Tibial nerve (tissue), 4 donors: ENCODE measurements at places on chromosomes 5 and 9. TPM values are rescaled to one million over a fixed set of nuclear protein-coding genes. Genes with fewer than 3 reads are reported as not detected.

The ZFYVE16 gene
- total RNA-seq: 39.3 TPM

The GLDC gene
- total RNA-seq: 20.9 TPM

DNA sequence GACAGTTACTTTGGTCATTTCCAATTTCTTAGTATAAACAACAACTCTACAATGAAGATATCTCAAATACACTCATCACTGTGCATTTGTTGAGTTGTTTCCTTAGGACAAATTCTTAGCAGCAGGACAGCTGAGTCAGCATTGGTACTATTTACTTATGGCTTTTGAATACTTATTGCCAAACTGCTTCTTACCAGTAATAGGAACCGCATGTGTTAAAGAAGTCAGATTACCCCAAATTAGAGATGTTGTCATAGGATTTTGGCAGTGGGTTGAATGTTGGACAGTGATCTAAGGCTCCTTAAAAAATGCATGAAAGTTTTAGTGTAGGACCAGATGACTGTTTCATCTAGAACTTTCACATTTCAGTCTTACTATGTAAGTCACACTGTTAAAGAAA lies 280.1 kb upstream of the DMRT1 start:
- no peak for DNase-seq

- DNase-seq: peak; percentile 18
Measured at GRCh38 chr9:69554945-69555344, 117.2 kb downstream of the APBA1 start.

DNA sequence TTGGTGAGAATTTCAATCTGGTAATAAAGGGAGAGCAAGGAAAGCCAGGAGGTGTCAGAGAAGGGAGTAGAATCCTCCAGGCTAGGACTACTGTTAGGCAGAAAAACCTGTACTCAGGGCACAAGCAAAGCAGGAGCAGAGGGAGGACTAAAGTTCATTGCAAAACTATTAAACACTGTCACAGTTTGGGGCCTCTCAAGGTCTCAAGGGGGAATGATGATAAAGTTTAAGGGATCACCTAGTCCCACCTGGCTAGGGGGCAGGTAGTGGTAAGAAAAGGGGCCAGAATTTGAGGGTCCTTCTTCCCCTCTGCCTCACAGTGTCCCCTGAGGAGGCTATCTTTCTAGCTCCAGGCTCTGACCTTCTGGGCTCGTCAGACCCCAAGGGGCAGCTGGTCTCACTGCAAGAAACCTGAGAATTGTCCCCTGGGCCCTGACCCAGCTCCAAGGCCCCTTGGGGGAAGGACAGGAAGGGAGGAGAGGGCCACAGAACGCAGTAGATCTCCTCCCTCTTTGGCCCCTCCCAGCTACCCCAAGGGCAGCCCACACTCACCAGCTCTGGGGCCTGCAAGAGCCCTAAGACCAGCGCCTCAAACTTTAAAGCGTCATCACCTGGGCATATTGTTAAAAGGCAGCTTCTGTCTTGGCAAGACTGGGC lies 974 bp downstream of the CCDC69 start:
- DNase-seq: no peak

- no peak for DNase-seq
Measured at GRCh38 chr5:128405159-128405558, 132.9 kb downstream of the FBN2 start.

DNA sequence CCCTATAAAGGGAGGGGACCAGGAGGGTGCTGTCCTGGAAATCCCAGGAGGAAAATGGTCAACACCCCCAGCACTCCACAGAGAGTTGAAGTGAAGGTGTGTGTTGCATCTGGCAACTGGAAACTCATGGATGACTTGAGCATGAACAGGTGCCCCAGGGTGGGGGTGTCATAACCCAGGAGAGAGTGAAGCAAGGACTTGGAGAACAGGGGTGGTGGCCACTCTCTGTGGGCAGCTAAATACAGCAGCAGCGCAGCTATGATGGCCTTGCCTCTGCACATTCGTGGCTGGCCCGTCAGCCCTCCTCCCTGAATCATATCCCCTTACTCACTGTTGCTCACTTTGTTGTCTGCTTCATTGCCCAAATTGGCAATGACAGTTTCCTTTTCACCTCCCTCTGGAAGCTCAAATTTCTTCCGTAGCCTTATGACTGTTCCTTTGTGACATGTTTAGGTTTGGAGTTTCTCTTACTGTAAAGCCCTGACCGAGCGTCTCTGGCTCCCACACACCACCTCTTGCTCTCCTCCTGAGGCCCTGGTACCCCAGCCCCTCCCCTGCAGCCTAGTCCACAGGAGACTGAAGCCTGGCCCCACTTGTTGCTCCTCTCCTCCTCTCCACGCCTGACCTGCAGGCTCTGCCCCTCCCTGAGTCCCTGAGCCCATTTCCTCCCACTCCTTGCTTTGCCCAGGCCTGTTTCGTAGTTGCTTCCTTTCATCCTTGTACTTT lies 185.8 kb downstream of the CD180 start:
- DNase-seq: no peak

DNA sequence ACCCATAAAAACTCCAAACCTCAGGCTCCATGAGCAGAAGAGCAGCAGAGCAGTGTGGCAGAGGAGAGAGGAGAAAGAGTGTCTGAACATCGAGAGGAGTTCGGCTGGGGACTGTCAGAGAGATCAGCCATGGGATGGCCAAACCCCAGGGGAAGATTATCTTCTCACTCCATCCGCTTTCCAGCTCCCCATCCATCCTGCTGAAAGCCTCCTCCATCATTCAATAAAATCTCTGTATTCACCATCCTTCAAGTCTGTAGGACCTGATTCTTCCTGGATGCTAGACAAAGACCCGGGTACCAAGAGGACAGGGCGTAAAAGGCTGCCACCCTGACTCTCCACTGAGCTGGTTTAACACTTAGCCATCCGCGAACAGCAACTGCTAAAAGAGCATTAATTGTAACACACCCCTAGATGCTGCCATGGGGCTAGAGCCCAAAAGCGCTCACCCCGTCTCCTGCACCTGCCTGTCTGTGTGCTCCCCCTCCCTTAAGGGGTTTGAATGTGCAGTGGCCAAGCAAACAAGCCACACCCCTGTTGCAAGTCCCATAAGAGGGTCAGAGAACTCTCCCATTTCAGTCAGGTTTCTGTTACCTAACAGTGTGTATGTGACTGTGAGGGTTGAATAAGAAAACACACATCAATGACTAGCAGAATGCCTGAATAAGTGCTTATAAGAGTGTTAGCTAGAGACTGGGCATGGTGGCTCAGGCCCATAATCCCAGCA lies 13.9 kb upstream of the SELENOP start:
- DNase-seq: no peak

GRCh38 chr9:116632990-116633838 lies 53.9 kb upstream of the TRIM32 start:
- no peak for DNase-seq

DNA sequence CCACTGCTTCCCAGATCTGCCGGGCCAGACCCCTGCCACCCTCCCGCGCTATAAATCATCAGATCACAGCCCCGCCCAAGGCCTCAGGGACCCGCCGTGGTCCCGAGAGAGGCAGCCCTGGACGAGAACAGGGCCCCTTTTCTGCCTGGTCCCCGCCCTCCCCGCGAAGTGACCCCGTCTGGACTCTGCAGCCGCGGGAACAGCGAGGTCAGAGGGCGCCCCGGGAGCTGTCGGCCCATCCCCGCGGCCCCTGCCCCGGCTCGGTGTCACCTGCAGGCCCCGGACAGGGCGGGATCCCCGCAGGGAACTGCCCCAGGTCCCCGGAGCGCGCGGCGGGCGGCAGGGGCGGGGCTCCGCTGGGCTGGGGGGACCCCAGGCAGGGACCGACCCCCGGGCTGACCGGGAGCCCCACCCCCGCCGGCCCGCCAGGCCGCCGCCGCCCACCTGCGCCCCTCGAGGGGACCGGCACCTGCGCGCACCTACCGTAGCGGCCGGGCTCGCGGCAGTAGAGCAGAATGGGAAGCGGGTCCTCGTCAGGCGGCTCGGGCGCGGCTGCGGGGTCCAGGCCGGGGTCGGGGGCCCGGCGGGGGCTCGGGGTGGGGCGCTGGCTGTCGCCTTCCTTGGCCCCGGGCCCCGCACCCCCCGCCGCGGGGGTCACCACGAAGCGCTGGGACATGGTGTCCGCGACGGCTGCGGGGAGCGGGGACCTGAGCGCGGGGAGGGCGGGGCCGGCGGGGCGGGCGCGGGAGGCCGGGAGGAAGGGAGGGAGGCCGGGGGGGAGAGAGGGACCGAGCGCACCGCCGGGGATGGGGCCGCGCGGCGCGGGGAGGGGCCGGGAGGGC lies 43.5 kb upstream of the SLC12A7 start:
- no peak for DNase-seq
